ENCODE measurements at places on chromosomes 12 and 14. TPM values are rescaled to one million over a fixed set of nuclear protein-coding genes. Genes with fewer than 3 reads are reported as not detected.
A peak's percentile ranks its signal among the peaks of the same experiment; 100 is the strongest.

DNA sequence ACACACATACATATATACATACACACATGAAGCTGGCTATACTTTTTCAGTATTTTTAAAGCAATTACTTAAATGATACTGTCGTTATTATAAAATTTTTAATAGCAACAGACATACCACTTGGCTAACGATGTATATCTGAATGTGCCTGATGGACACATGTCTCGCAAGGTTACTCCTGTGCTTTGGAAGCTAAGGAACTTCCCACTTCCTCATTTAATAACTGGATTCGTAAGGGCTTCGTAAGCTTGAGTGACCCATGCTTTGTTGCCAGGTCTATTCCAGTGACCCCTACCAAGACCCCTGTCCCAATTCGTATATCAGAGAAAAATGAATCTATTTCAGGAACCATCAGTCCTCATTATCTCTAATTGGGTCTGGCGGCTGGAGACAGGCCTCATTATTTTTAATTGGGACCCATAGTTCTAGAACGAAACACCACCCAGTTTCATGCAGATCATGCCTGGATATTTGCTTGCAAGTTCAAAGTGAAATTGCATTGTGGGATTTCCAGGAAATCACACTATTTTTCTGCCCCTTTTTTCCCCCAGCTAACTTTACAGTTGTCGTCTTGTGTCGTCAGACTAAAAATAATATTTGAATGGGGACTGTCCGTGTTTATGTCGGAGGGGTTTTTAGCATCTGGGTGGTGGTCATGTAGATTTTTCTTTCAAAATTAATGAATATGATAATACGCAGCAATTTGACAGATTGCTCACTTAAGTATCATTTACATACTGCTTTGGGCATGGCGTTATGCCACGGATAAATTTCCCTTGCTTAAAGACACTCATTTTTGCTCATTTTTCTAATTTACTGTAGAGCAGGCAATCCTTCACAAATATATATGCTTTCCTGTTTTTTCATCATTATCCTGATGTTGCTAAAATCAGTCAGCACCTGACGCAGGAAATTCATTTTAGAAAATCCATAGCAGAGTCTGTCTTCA, 17.1 kb upstream of the MYO1H start:
- H3K4me1 ChIP-seq, result no peaks in the 10 kb centered on the region
- no peaks in the 10 kb centered on the region for H3K36me3 ChIP-seq
- no peak overlapping the region for H3K27ac ChIP-seq
- H3K4me3 ChIP-seq, result no peak overlapping the region
- DNase-seq, result no peak

- H3K4me3 ChIP-seq, result no peak overlapping the region
- no peaks in the 10 kb centered on the region for H3K27me3 ChIP-seq
- DNase-seq, result no peak
- H3K4me1 ChIP-seq, result peaks cover 17% of the 10 kb centered on the region
These were observed 293.9 kb upstream of the AMIGO2 start for GRCh38 chr12:47373554-47374150.

TEX22 gene
- total RNA-seq, result 0.33 TPM

GRCh38 chr14:85580536-85581140, 50.7 kb downstream of the FLRT2 start:
- no peak overlapping the region for H3K4me3 ChIP-seq
- peaks cover 59% of the 10 kb centered on the region for H3K4me1 ChIP-seq
- H3K36me3 ChIP-seq, result peaks cover 9% of the 10 kb centered on the region
- H3K27ac ChIP-seq, result no peak overlapping the region

GRCh38 chr14:81211844-81212243, 8.9 kb downstream of the GTF2A1 start:
- peak; percentile 27 for DNase-seq
- H3K36me3 ChIP-seq, result no peaks in the 10 kb centered on the region
- no peaks in the 10 kb centered on the region for H3K27me3 ChIP-seq

DNA sequence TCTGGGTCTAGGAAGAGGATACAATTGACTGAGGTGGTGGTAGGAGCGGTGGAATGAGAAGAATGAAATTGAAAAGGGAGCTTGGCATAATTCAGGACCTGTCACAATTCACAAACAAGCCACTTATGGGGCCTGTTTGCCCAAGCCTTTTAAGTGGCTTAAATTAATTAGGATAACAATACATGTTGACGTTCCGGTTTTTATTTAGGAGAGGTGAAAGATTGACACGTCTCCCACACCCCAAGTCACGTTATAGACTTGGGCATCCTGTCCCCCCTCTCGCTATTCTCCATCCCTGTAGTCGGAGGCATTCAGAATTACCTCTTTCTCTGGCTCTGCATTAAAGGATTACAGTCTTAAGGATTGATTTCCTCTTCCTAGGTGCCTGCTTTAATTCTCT, 954 bp upstream of the CALCOCO1 start:
- peaks cover 12% of the 10 kb centered on the region for H3K4me1 ChIP-seq
- no peak for DNase-seq
- H3K27me3 ChIP-seq, result no peaks in the 10 kb centered on the region
- H3K27ac ChIP-seq, result peak overlapping the region; percentile 39
- H3K4me3 ChIP-seq, result no peak overlapping the region

- DNase-seq, result peak; percentile 31
- no peaks in the 10 kb centered on the region for H3K4me1 ChIP-seq
- no peak within 1 kb of the TSS for H3K27ac ChIP-seq
- no peaks in the 10 kb centered on the region for H3K36me3 ChIP-seq
- H3K27me3 ChIP-seq, result no peaks in the 10 kb centered on the region
These were observed at the start of gene LRCOL1 for GRCh38 chr12:132610051-132610759. LRCOL1 (minus strand) TSS chr12:132610582; CDS start chr12:132606251, 4,331 bp downstream.

- no peaks in the 10 kb centered on the region for H3K27me3 ChIP-seq
- H3K36me3 ChIP-seq, result no peaks in the 10 kb centered on the region
- no peak overlapping the region for H3K27ac ChIP-seq
- no peak overlapping the region for H3K4me3 ChIP-seq
These were observed 66.6 kb upstream of the BICD1 start for GRCh38 chr12:32039917-32040575.

GRCh38 chr12:52903285-52903854, 1.5 kb downstream of the KRT8 start:
- DNase-seq, result peak; percentile 75
- peak overlapping the region; percentile 96 for H3K27ac ChIP-seq
- peaks cover 4% of the 10 kb centered on the region for H3K36me3 ChIP-seq
- peaks cover 78% of the 10 kb centered on the region for H3K4me1 ChIP-seq
- H3K27me3 ChIP-seq, result no peaks in the 10 kb centered on the region
- H3K4me3 ChIP-seq, result peak overlapping the region; percentile 92

DNA sequence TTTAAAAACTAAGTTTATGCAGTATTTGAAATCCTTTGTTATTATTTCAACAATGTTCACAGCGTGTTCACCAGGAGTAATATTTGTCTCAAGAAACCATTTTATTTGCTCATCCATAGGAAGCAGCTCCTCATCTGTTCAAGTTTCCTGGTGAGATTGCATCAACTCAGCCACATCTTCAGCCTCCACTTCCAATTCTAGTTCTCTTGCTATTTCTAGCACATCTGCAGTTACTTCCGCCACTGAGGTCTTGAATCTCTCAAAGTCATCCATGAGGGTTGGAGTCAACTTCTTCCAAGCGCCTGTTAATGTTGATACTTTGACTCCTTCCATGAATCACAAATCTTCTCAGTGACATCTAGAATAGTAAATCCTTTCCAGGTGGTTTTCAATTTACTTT, 18.0 kb downstream of the CLEC9A start:
- H3K4me3 ChIP-seq, result no peak overlapping the region
- DNase-seq, result no peak
- H3K4me1 ChIP-seq, result no peaks in the 10 kb centered on the region
- no peak overlapping the region for H3K27ac ChIP-seq
- H3K27me3 ChIP-seq, result no peaks in the 10 kb centered on the region
- no peaks in the 10 kb centered on the region for H3K36me3 ChIP-seq

DNA sequence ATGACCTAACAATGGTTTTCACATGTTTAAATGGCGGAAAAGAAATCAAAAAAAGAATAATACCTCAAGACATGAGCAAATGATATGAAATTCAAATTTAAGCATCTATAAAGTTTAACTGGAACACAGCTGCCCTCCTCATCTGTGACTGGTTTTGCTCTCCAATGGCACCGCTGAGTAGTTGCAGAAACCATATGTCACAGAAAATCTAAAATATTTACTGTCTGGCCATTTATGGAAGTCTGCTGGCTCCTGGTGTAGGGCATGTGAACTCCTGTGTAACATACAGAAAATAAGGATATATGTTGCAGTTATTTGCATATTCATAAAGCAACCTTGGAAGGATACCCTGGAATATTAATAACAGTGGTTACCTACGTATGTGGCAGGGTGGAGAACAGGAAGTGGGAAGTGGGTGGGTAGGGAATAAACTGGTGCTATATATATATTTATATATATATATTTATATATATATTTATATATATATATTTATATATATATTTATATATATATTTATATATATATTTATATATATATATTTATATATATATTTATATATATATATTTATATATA, 48.4 kb downstream of the LTBP2 start:
- no peak overlapping the region for H3K4me3 ChIP-seq
- no peak for DNase-seq

DNA sequence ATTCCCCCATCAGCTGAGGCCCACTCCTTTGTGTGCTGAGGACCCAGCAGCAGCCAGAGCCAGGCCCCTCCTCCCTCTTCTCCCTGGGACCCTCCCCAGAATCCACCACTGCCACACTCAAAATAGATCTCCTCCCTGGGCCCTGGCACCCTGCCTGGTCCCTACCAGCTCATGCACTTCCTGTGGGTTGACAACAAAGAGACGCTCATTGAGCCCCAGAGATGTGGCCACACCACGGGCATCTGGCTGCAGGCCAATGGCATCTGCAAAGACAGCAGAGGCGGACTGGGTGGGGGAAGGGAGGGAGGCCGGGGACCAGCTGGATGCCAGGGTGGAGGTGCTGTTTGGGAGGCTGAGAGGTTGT, 16.0 kb upstream of the ENDOU start:
- no peak overlapping the region for H3K4me3 ChIP-seq
- H3K27ac ChIP-seq, result no peak overlapping the region
- H3K4me1 ChIP-seq, result peaks cover 31% of the 10 kb centered on the region
- no peaks in the 10 kb centered on the region for H3K27me3 ChIP-seq

C12orf60 gene
- not detected for total RNA-seq

DNA sequence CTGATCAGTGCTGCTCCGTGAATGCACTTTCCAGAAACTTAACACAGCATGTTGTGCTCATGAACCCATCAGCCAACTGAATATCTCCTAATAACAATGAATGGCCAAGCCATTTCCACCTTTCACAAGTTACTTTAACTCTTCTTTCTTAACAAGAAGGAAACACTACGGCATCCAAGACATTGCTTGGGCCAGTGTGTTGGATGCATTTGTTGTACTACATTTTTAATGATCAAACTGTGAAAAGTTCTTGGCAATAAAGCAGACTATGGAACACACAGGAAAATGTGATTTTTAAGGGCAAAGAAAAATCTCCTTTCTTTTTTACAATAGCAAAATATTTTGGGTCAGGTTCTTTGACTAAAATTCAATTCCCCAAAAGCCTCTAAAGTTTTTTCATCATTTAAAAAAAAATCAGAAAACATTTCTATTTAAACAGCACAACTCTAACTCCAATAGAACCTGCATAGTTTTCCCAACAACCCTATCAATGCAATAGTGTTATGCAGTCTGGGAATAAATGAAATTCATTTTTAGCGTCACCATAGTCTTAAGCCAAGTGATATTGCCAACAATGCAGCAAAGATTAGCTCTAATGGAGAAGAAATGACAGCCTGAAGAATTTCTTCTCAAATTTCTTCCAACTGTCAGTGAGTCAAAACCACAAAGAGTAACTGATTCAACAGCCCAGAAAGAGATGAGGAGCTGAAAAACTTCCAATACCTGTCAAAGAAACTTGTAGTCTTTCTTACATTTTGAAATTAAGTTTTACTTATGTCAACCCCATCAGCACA, 50.7 kb upstream of the PTPRR start:
- no peaks in the 10 kb centered on the region for H3K36me3 ChIP-seq
- no peaks in the 10 kb centered on the region for H3K4me1 ChIP-seq
- H3K4me3 ChIP-seq, result no peak overlapping the region
- DNase-seq, result no peak

GRCh38 chr12:123410041-123410412, 26.1 kb downstream of the KMT5A start:
- no peak for DNase-seq
- no peak overlapping the region for H3K4me3 ChIP-seq
- no peaks in the 10 kb centered on the region for H3K4me1 ChIP-seq
- no peak overlapping the region for H3K27ac ChIP-seq
- no peaks in the 10 kb centered on the region for H3K27me3 ChIP-seq

- H3K27me3 ChIP-seq, result no peaks in the 10 kb centered on the region
- H3K36me3 ChIP-seq, result no peaks in the 10 kb centered on the region
- H3K27ac ChIP-seq, result peak overlapping the region; percentile 60
- H3K4me3 ChIP-seq, result no peak overlapping the region
These were observed 181.9 kb downstream of the PRKCH start for GRCh38 chr14:61503167-61503801.

DAAM1 gene
- 42.5 TPM for total RNA-seq

FITM1 gene
- total RNA-seq, result 12.2 TPM

GRCh38 chr12:45203767-45204166, 12.1 kb upstream of the ANO6 start:
- DNase-seq, result no peak
- no peaks in the 10 kb centered on the region for H3K27me3 ChIP-seq
- H3K27ac ChIP-seq, result no peak overlapping the region
- H3K4me1 ChIP-seq, result no peaks in the 10 kb centered on the region
- no peak overlapping the region for H3K4me3 ChIP-seq

DNA sequence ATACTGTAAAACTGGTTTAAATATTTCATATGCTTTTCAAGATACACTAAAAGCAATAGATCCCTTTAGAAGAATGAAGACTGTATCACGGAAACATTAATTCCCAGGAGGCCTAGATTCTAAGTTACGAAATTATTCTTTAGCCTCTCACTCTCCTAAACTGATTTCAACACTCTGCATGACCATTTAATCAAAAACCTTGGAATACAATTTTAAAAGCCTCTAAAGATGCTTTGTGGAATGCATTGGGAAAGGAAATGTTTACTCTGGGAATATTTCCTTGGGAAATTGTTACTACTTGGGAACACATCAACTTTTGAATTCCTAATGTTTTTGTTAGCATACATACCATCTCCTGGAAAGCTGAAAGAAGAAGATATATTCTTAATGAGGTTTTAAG, 255.7 kb upstream of the FAR2 start:
- no peak for DNase-seq
- no peaks in the 10 kb centered on the region for H3K36me3 ChIP-seq
- H3K27me3 ChIP-seq, result no peaks in the 10 kb centered on the region
- H3K4me1 ChIP-seq, result no peaks in the 10 kb centered on the region
- H3K27ac ChIP-seq, result no peak overlapping the region

- peak; percentile 51 for DNase-seq
- no peak overlapping the region for H3K27ac ChIP-seq
- no peaks in the 10 kb centered on the region for H3K36me3 ChIP-seq
- H3K4me1 ChIP-seq, result peaks cover 13% of the 10 kb centered on the region
- H3K4me3 ChIP-seq, result no peak overlapping the region
These were observed 50.1 kb downstream of the KLRG1 start for GRCh38 chr12:9039397-9039977.
